ENCODE measurements at places on chromosomes 4 and X.

- DNase-seq: no peak
Measured at GRCh38 chr4:181944527-181944926, 298.7 kb upstream of the TENM3 start.

GRCh38 chr4:40857956-40858355 lies 108.2 kb downstream of the NSUN7 start:
- no peak for DNase-seq

DNA sequence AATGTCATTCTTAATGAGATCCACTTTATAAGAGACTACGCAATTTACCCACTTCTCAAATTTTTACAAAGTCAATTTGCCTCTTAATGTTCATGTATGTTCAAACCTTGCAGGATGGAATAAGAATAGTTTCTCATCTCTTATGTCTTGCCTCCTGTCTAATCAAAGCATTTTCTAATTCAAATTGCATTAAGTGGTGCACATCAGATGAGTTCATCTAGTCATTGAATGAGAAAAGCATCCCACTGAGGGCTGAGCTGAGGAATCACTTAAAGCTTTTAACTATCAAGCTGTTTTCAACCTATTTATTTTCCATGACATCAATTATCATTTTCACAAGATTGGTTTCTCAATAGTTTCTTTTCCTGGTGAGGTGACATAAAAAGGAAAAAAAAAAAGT lies 1964.0 kb downstream of the PCDH7 start:
- DNase-seq: no peak

- no peak for DNase-seq
Measured at GRCh38 chr4:117293784-117294183, 208.4 kb upstream of the TRAM1L1 start.

DNA sequence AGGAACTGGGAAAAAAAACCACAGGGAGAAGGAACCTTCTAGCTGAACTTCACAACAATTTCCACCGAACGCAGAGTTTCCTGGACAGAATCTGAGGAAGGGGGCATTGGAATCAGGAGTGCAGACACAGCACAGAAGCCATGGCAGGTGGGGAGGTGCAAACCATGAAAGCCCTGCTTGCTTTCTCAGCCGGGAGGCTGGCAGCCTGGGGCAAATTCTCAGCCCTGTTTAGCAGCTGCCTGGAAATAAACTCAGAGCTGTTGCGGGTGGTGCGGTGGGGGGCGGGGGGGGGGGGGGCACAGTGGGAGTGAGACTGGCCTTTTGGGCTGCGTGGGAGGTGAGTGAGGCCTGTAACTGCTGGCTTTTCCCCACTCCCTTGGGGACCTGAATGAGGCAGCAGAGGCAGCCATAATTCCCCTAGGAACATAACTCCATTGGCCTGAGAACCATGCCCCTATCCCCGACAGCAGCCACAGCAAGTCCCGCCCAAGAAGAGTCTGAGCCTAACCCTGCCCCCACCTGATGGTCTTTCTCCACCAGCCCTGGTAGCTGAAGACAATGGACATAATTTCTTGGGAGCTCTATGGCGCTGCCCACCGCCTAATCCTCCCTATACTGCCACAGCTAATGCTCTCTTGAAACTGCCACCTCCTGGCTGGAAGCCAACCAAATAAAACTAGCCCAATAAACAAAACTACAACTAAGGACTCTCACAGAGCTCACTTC lies 176.3 kb downstream of the FAM13A start:
- DNase-seq: no peak

DNA sequence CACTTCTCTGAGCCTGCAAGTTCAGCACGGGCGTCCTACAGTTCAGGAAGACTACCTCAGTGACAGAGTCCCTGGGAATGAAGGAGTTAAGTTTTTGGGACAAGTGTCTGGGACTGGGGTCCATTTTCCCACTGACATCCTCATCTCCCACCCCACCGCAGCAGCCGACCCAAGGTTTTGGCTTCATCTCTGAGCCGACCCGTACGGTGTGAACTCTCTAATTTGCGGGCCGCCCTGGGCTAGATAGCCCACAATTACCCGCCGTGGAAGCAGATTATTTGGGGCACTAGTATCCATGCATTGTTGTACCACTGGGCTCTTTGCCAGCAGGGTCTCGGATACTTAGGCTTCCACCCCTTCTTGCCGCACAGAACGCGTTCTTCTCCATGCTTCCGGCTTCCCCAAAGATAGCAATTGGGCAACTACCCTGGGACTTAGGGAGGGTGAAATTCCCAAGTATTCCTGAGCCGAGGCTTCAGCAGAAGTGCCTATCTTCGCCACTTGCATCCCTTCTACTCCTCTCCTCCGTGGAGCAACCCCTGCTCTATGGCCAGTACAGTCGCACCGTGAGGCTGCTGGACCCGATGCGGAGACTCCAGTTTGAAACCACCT lies 2.4 kb downstream of the IL1RAPL2 start:
- no peak for DNase-seq

DNA sequence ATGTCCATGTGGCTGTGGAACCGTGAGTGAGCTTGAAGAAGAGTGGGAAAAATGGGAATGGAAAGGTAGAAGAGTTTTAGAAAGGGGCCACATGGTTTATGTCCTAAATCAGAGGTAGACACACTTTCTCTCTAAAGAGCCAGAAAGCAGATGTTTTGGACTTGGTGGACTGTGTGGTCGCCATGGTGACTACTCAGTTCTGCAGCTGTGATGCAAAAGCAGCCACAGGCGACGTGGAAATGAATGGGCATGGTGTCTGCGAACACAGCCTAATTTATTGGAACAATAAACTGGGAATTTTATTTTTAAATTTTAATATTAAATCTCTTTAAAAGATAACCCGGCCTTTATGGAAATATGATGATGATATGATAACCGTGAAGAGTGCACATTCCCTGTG lies 386.0 kb upstream of the FAT1 start:
- DNase-seq: no peak

DNA sequence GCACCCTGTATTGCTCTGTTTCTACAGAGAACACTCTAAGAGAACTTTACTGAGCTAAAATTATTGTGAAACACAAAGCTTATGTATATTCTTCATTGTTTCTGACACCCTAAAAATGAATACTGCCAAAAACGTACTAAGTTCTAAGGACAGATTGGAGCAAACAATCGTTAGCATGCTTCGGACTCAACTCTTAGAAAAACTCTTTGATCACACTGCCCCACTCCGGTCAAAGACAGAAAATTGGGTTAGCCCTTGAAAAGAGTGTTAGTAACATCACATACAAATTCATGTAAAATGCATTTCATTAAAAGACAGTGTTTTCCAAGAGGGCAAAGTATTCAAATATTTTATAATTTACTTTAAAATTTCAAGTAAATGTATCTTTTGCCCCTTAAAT lies 177.4 kb downstream of the DCHS2 start:
- DNase-seq: no peak

- DNase-seq: no peak
Measured at GRCh38 chrX:24225265-24225664, 75.7 kb downstream of the ZFX start.

DNA sequence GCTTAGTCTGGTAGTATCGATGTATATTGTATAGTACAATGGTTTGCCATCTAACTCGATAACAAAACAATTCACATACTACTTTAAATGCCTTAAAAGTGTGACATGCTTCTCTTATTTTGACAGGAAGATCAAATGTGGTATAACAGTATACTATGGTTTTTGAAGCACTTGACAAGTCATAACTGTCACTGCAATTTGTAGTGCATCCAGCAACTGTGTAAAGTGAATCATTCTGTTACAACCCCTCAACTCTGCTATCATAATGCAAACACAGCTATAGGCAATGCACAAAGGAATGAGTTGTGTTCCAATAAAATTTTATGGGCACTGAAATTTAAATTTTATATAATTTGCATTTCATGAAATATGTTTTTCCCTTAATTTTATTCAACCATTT lies 14.0 kb downstream of the RAP1GDS1 start:
- no peak for DNase-seq

DNA sequence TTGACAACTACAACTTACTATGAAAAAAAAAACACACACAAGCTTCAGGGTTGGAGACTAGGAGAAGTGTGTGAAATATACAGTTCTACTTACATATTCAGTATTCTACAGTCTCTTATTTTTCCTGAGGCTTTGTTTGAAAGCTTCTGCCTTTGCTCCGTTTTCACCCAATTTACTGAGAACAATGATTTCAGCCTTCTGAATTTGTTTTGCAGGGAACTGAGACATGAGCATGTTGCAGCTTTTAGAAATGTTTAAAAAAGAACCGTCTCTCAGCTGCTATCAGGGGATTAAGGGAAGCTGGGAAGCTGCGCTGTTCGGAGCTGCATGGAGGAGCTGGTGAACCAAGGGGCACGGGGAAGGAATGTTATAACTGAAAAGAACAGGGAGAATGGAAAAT lies 85.7 kb downstream of the QDPR start:
- DNase-seq: no peak

GRCh38 chr4:85092943-85093342 lies 126.5 kb upstream of the WDFY3 start:
- no peak for DNase-seq

DNA sequence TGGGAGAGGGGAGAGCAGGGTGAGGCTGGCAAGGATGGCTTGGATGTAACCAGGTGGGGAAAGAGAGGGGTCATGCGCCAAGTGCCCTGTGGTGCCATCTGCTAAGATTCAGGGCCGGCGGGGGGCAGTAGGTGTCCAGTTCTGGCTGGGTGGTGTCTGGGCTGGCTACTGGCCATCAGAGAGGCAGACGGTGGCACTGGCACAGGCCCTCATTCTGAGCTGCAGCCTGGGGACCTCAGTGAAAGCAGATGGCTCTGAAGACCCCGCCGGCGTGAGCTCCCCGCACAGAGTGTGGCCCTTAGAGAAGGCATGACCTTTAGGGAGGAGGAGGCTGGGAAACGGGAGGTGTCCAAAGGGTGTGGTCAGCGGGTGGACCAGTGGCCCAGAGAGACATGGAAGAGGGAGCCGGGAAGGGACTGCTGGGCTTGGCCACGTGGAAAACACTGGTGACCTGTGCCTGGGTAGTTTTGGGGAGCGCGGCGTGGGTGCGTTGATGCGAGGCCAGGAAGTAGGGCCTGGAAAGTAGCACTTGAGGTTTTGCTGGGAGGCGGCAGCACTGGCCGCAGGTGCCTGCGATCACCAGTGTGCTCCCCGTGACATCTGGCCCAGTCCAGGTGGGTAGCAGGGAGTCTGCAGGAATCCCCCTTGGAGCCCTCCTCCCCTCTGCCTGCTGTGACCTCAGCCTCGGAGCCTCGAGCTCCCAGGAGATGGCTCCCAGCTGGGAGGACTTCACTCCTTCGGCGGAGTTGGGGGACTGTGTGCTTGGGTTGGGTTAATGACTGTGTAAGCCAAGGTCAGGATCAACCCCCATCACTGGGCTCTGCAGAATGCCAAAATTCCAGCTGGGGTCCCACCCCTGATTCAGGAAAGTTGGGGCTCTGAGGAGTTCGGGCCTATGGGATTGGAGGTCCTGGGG lies 9.3 kb upstream of the SH3TC1 start:
- no peak for DNase-seq

DNA sequence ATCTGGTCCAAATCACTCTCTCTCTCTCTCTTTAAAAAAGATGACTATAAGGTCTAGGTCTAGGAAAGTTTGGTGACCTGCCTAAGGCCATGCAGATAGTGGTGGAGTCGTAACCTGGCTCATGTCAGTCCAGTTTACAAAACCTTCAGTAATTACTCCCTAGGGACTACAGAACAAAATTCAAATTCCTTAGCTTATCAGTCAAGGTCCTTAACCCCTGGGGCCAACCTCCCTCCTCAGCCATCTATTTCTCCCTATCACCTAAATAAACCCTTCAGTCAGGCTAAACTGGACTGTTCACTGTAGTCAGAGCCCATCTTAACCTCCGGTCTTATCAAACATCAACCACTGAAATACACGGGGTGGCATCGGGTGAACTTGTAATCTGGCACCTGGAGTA lies 68.9 kb downstream of the MAP3K15 start:
- DNase-seq: no peak

- no peak for DNase-seq
Measured at GRCh38 chr4:5928274-5928673, 35.4 kb upstream of the CRMP1 start.

DNA sequence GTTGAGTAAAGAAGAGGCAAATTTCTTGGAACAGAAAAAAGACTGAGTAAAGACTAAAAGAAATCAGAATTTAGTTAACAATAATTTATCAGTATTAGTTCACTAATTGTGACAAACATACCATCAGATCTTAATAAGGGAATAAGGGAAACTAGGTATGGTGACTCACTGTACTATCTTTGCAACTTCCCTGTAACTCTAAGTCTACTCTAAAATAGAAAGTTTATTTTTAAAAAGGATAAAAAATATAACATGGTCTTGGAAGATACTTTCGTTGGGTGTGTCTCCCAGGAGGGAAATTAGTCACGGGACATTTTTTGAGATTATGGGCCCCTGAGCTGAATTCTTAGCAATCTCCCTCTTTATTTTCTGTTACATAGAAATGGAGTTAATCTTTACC lies 97.3 kb downstream of the EMCN start:
- no peak for DNase-seq

- DNase-seq: no peak
Measured at GRCh38 chrX:105765691-105766090, 56.6 kb upstream of the NRK start.

DNA sequence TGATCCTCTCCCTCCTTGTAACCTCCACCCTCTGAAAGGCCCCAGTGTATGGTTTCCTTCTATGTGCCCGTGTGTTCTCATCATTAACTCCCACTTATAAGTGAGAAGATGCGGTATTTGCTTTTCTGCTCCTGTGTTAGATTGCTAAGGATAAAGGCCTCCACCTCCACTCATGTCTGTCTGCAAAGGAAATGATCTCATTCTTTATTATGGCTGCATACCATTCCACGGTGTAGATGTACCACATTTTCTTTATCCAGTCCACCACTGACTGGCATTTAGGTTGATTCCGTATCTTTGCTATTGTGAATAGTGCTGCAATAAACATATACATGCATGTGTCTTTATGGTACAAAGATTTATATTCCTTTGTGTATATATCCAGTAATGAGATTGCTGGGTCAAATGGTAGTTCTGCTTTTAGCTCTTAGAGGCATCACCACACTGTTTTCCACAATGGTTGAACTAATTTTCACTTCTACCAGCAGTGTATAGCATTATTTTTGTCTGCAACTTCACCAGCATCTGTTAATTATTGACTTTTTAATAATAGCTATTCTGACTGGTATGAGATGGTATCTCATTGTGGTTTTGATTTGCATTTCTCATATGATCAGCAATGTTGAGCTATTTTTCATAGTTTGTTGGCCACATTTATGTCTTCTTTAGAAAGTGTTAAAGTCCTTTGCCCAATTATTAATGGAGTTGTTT lies 1030.9 kb downstream of the FSTL5 start:
- DNase-seq: no peak

DNA sequence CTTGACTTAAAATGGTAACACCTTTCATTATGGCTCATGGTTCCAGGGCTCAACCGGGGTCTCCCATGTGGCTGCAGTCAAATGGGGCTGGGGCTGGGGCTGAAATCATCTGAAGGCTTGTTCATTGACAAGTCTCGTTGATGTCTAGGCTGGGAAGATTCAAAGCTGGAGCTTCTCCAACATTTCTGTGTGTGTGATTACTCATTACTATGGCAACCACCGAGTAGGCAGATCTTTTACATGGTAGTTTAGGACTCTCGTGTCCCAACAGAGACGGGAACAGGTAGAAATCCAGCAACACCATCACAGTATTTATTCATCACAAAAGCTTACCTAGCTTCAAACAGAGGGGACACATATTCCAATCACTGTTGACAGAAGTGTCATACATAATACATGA lies 7.8 kb downstream of the YTHDC1 start:
- no peak for DNase-seq
